Stimulated activated CD8-positive, alpha-beta memory T cell treated with anti-CD3 and anti-CD28 coated beads, Interleukin-4, amount 100 ng/mL, for 24 hours (primary cell): ENCODE measurements at places on chromosomes 12 and 14.

- no peak for DNase-seq
Observed at GRCh38 chr12:68495336-68496070, 115.2 kb upstream of the RAP1B start.

DNA sequence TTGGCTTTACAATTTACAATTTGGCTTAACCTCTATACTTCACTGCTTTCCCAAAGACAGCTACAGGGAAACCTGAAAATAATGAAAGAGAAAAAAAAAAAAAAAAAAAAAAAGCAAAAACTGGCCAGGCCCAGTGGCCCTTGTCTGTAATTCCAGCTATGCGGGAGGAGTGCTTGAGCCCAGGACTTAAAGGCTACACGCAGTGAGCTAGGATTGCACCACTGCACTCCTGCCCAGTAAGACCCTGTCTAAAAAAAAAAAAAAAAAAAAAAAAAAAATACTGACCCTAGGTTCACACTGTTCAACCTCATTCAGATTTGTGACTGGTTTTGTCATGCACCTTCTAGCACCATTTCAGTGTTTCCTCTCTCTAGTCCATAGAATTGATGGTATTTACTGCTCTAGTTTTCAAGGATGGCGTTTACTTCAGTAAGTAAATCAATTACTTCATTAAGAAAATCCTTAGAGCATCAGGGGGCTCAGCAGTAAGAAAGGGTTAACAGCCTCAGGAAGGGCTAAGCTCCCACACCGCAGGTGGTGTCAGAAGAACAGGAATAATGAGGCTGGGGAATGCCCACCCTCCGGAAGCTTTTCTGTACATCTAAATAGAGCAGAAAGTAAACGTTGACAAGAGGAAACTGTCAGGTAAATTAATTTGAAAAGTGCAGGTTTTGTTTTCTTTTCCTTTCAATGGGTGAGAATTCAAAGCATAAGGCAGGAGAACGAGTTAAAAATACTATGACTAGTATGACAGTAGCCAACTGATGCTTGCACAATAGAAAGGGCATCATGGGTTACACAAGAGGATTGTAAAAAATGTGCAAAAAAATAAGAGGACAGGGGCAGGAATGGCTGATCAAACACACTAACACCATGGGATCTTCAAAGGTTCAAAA lies 115.0 kb upstream of the MDM1 start:
- DNase-seq: no peak

GRCh38 chr14:68585690-68586089 lies 207.2 kb downstream of the ZFP36L1 start:
- no peak for DNase-seq

DNA sequence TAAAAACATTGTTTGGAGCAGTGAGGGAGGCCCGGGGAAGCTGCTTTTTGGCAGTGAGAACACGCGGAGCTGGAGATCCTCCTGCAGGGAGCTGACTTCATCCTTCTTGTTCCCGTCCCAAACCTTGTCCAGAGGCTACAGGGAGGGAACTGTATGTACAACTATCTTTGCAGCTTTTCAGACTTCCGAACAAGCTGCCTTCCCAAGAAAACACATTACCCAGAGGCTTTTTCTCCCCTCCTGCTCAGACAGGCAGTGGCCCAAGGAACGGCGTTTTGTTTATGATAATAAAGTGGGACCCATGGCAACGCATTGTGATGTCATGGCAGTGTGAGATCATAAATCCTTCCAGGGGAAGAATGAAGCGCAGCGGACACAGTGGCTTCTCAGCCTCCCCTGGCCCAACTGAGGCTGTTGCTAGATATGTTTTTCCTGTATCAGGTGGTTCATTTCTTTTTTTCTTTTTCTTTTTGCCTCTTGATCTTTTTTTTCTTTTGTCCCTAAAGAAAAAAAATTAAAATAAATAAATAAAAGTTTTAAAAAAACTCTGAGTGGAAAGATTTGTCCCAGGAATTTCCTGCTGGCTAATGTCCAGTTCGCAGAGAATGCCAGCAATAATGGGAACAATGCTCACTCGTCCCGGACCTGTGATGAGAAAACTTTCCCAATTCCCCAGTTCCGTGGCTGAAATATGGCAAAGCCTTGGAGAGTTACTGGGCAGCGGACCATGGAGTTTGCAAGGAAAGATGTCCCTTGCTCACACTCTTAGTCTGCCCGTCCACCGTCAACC lies 103.4 kb upstream of the MAP1LC3B2 start:
- no peak for DNase-seq

- DNase-seq: no peak
Observed at GRCh38 chr14:76779221-76780057, 18.2 kb downstream of the VASH1 start.

DNA sequence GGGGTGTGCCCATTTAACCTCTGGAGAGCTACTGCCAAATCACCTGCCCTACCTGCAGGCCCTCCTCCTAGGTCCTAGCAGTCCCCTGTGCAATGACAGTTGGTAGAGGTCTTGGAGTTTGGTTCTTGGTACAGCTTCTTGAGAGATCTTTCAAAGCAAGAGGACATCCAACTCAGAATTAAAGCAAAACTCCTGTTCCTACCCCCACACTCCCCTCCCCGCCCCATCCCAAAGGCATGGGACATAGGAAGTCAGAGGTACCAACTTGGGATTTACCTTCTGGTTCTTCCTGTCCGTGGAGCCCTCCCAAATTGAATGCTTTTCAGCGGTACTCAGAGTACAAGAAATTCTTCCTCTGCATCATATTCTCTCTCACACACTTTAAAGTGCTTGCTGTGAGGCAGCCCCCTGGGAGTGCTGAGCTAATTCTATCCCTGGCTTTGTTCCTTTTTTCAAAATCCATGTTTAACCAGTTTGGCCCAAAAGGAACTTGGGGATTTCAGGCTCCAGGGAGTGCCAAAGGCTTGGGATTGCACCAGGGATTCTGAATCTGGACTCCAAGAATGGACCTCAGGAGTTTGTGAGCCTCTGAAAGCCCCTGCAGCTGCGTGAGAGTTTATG lies 40.8 kb downstream of the GALNT16 start:
- no peak for DNase-seq

DNA sequence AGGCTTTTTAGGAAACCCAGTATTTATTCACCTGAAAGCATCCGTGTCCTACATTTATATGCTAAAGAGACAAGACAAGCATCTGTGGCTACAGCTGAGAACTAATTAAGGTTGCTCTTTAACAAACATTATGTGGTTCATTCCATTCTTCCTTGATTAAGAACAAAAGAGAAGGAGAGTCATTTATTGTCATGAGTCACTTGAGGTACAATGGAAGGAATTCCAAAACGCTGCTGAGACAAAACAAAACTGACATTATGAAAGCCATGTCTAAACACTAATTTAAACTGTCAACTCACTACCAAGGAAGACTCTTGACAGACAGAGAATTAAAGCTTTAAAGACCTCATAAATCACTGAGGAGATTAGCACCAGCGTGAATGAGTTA lies 214.4 kb downstream of the BMP4 start:
- no peak for DNase-seq

DNA sequence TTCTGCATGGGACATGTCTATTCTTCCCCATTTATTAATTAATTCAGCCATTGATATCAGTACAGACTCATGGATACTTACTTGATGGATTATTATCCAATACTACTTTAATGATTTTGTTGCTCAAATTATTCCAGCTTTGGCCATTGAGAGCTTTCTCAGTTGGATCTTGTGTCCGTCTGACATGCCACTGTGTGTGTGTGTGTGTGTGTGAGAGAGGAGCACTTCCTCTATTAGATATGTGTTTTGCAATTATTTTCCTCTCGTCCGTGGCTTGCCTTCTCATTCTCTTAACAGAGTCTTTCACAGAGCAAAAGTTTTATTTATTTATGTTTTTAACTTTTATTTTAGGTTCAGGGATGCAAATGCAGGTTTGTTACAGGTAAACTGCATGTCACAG lies 194.2 kb downstream of the ADGRD1 start:
- no peak for DNase-seq

DNA sequence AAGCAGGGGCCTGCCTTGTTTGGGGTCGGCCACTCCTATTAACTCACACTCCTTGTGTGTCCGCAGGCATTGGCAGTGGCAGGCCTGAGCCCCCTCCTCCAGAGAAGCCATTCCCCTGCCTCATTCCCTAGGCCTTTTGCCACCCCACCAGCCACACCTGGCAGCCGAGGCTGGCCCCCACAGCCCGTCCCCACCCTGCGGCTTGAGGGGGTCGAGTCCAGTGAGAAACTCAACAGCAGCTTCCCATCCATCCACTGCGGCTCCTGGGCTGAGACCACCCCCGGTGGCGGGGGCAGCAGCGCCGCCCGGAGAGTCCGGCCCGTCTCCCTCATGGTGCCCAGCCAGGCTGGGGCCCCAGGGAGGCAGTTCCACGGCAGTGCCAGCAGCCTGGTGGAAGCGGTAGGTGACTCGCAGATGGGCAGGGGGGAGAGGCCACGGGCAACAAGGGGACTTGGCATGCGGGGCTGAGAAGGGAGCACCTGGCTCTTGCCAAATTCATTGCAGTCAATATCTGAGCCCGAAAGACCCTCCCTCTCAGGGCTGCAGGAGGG lies 106.3 kb upstream of the FKBP4 start:
- no peak for DNase-seq

- no peak for DNase-seq
Observed at GRCh38 chr12:65879878-65880277, 55.6 kb downstream of the HMGA2 start.

- DNase-seq: no peak
Observed at GRCh38 chr12:99063182-99063581, 418.1 kb downstream of the APAF1 start.

DNA sequence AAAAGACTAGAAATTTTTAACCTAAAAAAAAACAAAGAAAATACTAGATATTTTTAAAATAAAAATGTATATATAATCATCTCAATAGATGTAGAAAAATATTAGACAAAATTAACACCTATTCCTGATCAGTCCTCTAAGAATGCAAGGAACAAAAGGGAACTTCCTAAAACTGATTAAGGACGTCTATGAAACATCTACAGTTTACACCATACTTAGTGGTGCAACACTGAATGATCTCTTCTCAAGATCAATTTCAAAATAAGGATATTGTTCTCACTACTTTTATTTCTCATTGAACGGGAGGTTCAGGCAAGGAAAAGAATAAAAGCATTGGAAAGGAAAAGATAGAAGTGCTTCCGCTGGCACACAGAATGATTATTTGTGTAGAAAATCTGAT lies 16.0 kb downstream of the OLR1 start:
- no peak for DNase-seq

- no peak for DNase-seq
Observed at GRCh38 chr12:104526751-104527150, 70.0 kb downstream of the CHST11 start.

GRCh38 chr12:9741726-9742125 lies 8.8 kb upstream of the CLECL1 start:
- no peak for DNase-seq

GRCh38 chr12:6466184-6466573 lies 4.3 kb downstream of the VAMP1 start:
- no peak for DNase-seq

DNA sequence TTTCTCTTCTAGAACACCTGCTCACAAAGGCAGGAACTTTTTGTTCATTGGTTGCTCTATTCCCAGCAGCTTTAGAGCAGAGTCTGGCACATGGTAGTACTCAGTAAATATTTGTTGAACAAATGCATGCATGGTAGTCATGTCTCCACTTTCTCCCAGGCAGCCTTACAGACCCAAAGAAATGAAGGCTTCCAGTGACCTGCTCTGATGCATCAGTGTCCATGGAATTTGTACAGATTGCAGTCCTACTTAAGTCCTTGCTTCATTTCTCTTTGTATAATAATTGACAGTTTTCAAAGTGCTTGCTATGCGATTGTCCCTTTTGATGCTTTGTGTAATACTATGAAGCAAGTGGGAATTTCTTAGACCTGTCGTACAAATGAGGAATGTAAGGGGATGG lies 119.6 kb downstream of the DERA start:
- DNase-seq: no peak

DNA sequence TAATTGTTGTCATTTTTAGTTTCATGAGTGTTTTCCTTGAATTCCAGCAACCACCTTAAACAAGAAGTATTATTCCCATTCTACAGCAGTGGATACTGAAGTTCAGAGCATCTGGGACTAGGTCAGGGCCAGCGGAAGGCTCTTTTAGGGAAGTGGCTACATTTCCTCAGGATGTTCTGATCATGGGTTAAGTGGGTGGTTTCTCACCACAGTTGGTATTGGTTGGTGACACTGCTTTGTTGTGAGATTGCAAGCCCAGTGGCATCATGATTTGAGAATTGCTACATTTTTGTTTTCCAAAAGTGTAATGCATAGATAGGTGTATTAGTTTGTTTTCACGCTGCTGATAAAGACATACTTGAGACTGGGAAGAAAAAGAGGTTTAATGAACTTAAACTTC lies 47.1 kb downstream of the SYNE2 start:
- DNase-seq: no peak

DNA sequence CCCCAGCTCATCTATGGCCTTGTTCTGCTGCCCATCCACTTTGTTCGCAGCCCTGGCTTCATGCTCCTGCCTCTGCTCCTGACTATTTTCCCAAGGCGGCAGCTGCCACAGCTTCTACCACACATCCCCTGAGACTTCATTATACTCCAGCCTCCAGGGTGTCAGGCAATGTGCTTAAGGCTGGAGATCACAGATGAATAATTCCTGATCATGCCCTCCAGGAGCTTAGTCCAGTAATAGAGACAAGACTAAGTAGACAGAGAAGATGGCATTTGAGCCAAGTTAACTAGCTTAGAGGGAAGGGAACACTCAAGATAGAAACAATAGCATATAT lies 7.1 kb downstream of the TAPBPL start:
- DNase-seq: no peak

GRCh38 chr12:27013611-27014084 lies 536 bp downstream of the TM7SF3 start:
- DNase-seq: no peak

- DNase-seq: no peak
Observed at GRCh38 chr12:67609226-67609870, 39.2 kb upstream of the DYRK2 start.

DNA sequence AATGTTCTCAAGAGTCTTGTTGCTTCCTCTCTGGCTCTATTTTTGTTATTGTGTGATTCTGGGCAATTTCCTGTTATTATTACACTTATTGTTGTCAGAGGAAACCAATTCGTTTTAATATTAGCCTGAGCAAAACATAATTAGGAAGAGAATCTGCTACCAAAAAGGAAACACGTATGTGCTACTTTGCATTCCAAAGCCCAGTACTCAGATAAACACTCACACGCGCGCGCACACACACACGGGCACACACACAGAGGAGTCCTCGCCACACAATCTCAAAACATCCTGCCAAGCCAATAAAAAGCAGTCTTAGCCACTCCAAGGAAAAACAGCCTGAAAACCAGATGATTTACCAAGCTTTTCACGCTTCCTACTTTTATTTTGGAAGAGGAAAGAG lies 400.7 kb downstream of the NUAK1 start:
- DNase-seq: no peak
